Activated CD4-positive, alpha-beta T cell treated with anti-CD3 and anti-CD28 coated beads, Interleukin-2, amount 50 U/mL, for 4 hours (primary cell): ENCODE measurements at places on chromosomes 4 and X.

DNA sequence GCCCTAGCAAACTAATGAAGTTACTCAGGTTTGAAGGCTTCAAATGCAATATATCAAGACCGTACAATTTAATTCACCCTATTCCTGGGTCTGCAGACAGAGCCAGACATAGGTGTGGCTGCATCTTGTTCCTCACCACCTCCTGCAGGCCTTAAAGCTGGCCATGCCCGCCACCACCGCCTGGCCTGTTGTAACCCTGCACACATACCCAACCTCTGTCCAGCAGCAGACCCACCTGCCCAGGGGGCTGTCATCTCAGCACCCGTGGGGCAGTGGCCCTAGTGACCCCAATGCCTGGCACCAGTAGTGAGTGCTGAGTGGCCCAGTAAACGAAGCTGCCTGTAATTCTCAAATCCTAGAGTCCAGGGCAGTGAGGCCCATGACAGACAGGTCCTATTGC lies 40.7 kb downstream of the ZBTB49 start:
- no peak for DNase-seq

DNA sequence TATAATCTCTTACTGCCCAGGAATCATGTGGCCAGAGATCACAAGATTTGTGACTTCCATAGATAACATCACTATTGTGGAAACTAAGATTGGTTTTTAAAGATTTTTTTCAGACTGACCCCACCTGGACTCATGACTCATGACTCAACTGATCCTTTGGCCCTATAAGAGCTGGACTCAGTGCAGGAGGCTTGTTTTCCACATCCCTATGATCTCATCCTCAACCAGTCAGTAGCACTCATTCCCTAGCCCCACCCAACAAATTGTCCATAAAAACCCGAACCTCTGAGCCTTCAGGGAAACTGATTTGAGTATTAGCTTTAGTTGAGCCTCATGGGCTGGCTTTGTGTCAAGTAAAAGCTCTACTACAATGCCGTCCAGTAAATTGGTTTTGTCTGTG lies 7.9 kb upstream of the NOCT start:
- no peak for DNase-seq

GRCh38 chr4:153799694-153800074 lies 10.8 kb upstream of the SFRP2 start:
- no peak for DNase-seq

GRCh38 chrX:106450405-106450804 lies 161.4 kb upstream of the RADX start:
- no peak for DNase-seq

GRCh38 chrX:121782976-121783375 lies 735.6 kb downstream of the GLUD2 start:
- no peak for DNase-seq

DNA sequence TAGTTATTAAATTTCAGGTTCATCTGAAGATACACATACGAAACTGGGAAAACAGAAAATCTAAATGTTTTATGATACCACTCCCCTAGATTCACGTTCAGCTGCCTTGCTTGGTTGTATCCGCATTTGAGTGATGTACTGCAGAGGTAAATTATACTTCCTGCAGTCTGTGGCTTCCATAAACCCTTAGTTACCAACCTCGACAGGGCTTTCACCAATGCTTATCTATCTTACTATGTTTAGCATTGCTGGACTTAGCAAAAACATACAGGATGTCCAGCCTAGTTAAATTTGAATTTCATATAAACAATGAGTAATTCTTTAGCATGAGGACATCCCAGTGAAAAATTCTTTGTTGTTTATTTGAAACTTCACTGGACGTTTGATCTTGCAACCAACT lies 108.8 kb downstream of the TMA16 start:
- no peak for DNase-seq

GRCh38 chr4:87117051-87117731 lies 103.2 kb downstream of the KLHL8 start:
- DNase-seq: no peak

GRCh38 chr4:146507632-146508031 lies 14.1 kb downstream of the SLC10A7 start:
- no peak for DNase-seq

GRCh38 chr4:3268395-3269104 lies 19.6 kb downstream of the MSANTD1 start:
- DNase-seq: no peak

GRCh38 chr4:89071311-89071710 lies 14.3 kb upstream of the FAM13A start:
- no peak for DNase-seq

GRCh38 chr4:98151145-98151924 lies 8.1 kb upstream of the STPG2 start:
- DNase-seq: no peak

- no peak for DNase-seq
These were observed 312.2 kb downstream of the TMA16 start for GRCh38 chr4:163806653-163807052.

DNA sequence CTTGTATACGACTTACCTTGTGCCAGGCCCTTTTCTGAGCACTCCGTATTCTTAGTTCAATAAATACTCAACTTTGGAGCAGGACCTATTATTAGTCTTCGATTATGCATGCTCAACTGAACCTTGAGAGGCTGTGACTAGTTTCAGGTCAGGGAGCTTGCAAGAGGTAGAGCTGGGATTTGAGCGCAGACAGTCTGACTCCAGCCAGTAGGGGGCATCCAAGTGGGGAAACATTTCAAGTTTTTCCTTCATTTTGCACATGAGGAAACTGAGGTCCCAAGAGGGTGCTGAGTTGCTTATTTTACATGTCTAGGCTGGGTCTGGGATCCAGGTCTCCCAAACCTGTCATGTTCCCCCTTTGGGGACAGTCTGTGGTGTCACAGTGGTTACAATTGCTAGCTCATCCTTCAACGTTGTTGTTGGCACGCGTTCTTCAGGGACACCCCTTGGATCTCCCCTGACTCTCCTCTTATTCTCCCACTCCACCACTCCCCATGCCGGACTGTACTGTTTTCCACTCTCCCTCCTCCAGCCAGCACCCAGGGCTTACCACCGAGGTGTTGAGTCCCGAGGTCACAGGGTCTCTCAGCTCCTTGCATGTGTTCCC lies 6.7 kb upstream of the PRICKLE3 start:
- DNase-seq: no peak

GRCh38 chr4:9918484-9918883 lies 102.8 kb downstream of the SLC2A9 start:
- DNase-seq: no peak

DNA sequence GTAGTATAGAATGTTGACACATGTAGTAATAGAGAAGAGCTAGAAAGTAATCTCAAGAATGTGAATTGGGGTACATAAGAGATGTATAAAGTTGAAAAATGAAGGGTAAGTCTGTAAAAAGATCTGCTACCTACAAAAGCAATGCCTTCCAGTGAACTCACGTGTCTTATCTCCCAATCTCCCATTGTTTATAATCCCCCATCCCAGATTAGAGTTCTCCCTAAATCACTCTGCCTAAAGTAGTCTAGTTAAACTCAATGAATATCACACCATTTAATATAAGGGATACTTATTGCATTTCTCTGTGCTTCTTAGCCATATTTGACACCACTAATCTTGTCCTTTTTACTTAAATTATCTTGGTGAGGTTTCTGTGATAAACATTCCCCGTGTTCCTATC lies 6.6 kb downstream of the TECRL start:
- DNase-seq: no peak

DNA sequence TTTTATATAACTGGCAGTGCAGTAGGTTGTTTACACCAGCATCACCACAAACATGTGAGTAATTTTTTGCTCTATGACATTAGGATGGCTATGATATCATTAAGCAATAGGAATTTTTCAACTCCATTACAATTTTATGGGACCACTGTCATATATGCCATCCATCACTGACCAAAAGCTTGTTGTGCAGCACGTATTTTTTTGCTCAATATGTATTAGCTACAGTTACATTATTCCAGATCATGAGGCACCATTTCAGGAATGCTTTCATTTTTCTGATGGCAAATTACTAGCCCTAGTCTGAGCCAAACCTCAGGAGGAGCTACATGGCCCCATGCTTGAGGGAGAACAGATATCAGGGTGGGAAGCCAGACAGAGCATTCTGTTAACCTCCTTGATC lies 56.8 kb upstream of the DCLK2 start:
- DNase-seq: no peak

GRCh38 chrX:102580891-102581290 lies 18.4 kb upstream of the ARMCX5 start:
- DNase-seq: no peak

DNA sequence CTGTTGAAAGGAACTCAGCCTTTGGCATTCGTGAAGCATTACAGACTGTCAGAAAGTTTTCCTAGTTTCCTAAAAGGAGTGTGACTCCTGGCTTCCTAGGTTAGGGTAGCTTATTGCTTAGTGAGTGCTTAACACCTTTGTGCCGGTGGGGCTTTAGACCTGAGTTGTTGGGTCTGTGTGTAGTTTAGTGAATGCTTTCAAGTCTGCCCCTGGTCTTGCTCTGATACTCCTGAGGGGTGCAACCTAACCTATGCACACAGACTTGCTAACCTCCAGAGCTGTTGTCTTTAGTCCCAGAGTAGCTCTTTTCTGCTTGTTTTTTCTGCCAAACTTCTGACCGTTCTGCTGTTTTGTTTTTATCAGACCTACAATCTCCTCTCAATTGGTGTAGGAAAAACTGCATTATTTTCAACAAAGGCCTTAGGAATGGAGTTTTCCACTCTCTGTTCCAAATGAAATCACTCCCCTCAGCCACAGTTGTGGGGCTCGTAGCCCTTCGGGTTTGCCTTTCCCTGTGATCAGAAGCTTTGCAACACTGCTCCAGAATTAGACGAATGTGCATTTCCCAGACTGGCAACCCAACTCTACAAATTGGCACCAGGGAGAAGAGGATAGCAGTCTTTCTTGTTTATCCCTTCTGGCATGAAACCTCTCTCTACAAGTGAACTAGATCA lies 1399.1 kb upstream of the PCDH7 start:
- DNase-seq: no peak

DNA sequence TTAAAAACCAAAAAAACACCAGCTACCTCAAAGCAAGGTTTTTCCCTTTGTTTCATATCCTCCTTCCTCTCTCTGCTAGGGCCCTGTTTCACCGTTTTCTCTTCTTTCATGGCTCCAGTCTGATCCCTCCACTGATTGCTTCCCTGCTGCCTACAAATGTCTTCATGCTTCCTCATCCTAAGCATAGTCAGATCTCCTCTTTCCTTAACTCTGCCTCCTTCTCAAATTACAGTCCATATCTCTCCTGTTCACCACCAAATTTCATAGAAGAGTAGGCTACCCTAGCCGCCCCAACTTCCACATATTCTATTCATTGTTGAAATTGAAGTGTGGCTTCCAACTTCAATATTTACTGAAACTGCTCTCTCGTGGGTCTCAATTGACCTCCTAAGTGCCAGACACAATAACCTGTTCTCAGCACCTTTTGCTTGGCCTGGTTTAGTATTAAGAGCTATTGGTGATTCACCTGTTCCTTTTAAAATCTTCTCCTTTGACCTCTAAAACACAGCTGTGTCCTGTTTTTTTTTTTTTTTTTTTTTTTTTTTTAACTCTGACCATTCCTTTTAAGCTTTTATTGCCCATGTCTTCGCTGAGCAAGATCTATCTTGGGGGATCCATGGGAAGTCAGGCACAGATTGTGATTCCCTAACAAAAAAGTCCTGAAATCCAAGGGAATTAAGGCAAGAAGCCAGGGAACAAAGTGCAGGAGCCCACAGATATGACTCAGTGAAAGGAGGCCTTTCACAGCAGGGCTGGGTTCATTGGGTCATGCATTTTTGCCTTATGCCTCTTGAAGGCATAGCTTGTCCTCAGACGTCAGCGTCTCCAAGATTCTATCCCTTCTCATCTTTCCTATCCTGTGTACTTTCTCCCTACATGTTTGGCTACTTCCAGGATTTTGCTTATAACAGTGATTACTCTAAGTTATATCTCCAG lies 85.4 kb downstream of the RPS3A start:
- DNase-seq: no peak

DNA sequence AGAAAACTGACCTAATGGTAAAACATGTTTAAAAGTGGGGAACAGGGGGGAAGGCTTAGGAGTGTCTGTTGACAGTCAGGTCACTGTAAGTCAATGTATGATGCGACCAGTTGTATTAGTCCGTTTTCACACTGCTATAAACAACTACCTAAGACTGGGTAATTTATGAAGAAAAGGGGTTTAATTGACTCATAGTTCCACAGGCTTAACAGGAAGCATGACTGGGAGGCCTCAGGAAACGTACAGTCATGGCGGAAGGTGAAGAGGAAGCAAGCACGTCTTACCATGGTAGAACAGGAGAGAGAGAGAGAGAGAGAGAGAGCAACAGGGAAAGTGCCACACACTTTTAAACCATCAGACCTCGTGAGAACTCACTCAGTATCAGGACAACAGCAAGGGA lies 13.0 kb upstream of the PLAC1 start:
- no peak for DNase-seq

DNA sequence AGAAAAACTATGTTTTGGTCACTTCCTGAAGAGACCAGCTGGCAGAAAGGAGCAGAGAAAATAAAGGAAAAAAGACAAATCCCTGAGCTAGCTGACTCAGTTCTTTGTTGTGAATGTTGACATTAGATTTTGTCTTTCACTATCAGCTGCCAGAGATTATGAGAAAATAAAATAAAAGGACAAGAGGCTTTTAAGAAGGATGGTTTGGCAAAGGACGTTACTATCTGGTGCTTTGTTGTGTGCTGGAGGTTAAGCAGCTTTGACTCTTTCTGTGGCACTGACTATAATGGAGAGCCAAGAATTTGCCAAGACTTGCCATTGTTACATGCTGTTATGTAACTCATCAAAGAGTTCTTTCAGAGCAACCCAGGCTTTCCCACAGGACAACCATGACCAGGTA lies 12.1 kb downstream of the ASB5 start:
- no peak for DNase-seq

GRCh38 chr4:113303315-113303714 lies 253.9 kb downstream of the ANK2 start:
- no peak for DNase-seq

DNA sequence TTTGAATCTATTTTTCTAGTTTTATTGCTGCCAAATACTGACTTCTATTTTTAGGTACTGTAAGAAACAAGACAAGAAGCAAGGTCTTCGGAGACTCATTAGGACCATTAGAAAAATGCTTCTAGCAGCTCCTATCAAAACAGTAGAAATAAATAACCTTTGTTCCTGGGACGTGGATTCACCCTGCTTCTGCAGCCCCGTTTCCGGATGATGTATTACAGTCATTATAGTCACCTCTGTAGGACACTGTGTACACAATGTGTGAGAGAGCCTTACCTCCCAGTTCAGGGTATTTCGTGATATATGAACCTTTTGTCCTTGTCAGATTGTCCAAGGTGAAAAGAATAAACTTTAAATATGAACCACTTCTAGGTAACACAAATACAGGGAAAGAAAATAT lies 484.0 kb upstream of the TECRL start:
- no peak for DNase-seq

GRCh38 chr4:173880897-173881296 lies 350.9 kb upstream of the HAND2 start:
- DNase-seq: no peak

DNA sequence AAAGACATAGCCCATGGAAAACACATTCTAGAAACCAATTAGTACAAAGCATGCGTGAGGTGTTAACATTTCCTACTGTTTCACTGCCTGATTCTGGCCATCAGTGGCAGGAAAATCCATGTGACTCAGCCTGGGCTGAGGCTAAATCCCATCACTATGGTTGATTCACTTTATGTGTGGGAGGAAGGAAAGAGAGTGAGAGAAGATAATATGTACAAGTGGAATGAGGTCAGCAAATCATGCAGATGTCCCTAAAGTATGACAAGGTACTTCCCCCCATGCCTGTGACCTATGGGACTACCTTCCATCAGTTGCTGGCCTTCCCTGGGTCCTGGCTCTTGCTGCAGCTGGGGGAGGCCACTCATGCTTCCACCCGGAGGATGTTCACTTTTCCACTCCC lies 64.2 kb upstream of the MAP3K15 start:
- no peak for DNase-seq
